Activated CD4-positive, CD25-positive, alpha-beta regulatory T cell treated with anti-CD3 and anti-CD28 coated beads, Interleukin-2, amount 50 U/mL, for 16 hours (primary cell): ENCODE measurements at places on chromosomes 5 and 9.

GRCh38 chr5:86977190-86977589 is 290.5 kb upstream of the RASA1 start:
- no peak for DNase-seq

- no peak for DNase-seq
Measured at GRCh38 chr5:5183189-5183699, 43.1 kb downstream of the ADAMTS16 start.

DNA sequence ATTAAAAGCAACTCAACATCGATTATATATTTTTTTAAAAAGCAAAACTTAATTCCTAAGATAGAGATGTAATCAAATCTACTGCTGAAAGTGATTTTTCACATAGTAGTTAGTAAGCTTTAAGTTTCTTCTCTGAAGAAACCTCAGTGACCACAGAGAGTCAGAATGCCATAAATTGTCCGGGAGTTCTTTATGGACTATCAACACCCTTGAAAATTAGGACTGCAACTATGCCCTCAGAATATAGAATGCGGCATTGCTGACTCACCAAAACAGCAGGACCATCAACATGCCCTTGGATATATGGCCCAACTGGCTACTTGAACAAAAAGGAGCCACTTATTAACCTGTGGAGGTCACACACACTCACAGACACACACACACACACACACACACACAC is 228.9 kb upstream of the SNX2 start:
- DNase-seq: no peak

GRCh38 chr5:138177941-138178515 is 402 bp downstream of the BRD8 start:
- DNase-seq: no peak

DNA sequence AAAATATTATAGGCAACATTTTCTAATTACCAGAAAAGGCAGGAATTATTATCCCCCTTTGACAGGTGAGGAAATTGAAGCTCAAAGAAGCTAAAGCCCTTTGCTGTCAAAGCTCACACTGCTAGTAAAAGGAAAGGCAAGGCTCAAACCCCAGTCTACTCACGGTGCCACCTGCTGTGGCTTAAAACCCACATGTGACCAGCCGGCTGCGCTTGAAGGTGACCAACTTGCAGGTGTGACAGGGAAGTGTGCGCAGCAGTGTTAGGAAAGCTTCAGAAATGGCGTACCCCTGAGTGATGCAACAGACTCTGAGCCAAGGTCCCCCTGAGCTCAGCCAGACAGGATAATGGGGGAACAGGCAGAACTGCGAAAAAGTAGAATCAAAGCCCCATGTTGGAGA is 45.2 kb downstream of the PAX5 start:
- DNase-seq: no peak

GRCh38 chr9:22047596-22047995 is 38.5 kb upstream of the CDKN2B start:
- DNase-seq: no peak

DNA sequence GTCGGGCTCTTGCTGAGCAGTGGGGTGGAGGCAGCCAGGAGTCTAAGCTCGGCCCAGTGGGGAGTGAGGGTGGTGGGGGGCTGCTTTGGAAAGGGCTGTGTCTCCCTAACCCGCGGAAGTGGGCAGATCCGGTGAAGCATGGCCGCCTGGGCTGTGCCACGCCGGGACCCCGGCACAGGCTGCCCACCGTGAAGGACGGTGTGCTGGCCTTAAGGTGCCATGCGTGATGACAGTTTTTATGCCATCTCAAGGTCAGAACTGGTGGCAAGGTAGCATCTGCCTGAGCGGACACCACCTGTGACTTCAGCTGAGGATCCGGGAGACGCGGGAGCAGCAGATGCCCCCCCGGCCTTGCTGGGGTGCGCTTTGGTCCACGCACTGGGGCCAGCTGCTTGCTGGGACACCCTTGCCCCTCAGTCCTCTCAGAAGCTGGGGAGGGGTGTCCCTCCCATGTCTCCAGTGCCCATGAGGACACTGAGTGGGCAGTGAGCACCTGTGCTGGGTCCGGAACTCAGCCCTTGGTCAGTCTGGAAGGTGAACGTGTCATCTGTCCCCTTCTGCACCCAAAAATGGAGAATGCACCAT is 53.9 kb downstream of the AHRR start:
- DNase-seq: no peak

- no peak for DNase-seq
Measured at GRCh38 chr5:134833340-134834032, 12.3 kb upstream of the C5orf24 start.

- no peak for DNase-seq
Measured at GRCh38 chr9:92003308-92004044, 53.4 kb upstream of the ROR2 start.

DNA sequence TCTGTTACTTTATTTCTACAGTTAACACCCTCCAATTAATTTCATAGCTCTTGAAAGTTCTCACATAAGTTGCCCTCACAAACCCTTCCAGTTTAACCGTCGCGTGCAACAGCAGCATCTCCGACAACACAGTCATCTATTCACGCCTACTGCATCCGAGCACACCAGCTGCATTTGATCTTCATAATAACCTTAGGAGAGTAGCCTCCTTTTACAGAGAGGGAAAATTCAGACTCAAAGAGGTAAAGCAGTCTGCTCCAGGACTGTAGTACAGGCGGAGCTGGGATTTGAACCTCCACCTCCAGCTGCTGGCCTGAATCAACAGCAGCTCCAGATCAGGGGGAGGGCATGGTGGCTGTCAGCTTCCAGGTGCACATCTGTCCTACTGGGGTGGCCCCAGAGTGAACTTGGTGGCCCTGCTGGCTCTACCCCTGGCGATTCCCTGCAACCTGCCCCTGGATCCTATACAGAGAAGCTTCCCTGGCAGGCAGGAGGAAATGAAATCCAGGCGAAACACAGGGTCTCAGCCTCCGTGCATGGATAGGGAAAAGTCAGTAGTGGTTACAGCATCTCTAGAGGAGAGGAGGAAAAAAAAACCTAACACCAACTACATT is 71.6 kb upstream of the UNC5A start:
- no peak for DNase-seq

DNA sequence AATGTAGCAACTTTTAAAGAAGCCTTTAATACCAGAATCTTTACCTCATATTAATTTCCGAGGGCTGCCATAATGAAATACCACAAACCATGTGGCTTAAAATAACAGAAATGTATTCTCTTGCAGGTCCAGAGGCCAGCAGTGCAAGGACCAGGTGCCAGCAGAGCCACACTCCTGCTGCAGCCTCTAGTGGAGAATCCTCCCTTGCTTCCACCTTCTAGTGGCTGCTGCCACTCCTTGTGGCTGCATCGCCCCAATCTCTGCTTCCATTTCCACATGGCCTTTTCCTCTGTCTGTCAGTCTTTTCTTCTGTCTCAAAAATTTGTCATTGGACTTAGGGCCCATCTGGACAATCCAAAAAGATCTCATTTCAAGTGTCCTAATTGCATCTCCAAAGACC is 401.5 kb downstream of the EFNA5 start:
- no peak for DNase-seq

GRCh38 chr5:107878661-107879060 is 207.9 kb upstream of the EFNA5 start:
- DNase-seq: no peak

DNA sequence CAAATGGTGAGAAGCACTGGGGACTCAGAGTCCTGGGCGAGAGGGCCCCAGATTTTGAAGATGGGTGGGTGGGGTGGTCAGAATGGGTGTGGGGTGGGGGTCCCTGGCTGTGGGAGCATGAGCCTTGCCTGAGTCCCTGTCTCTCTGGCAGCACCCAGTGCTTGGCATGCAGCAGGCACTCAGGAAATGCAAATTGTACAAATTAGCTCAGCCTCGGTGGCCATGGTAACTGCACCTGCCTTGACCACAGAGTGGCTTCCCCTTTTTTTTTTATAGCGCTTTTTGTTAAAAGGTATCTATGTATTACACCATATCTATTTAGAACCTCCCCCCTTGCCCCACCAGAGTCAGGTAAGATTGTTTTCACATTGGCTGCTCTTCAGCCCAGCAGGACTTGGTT is 19.2 kb upstream of the PITX1 start:
- no peak for DNase-seq

- DNase-seq: no peak
Measured at GRCh38 chr9:105007143-105007542, 79.2 kb upstream of the ABCA1 start.

- DNase-seq: no peak
Measured at GRCh38 chr9:32550150-32550561, 2.0 kb upstream of the SMIM27 start.

DNA sequence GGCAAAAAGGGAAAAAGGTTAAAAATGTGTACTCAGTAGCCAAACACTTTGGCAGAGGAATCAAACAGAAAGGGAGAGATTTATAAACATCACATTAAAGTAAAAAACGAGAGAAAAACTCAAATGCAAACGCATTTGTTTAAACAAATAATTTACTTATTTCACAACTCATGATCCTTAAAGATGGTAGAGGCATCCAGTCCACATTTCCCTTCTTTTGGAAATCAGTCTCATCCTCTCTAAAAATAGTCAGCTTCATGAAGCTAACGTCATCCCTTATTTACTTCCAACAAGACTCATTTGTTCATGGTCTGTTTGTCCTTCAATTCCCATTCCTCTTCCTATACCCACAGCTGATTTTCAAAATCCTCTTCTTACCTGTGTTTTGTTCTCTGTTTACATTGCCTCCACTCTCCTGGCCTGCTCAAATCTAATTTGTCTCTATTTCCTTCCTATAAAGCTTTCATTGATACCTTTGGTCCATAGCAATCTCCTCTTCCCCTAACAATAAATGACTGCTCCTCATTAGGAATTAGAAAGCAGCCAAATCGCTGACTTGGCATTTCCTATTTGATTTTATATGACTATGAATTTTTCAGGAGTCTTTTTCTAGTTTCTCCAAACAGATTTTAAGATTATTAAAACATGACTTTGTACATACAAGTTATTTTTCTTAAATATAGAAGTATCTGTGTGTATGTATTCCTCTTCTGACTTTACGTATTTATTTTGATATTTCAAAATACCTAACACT is 805.3 kb downstream of the TLE1 start:
- DNase-seq: no peak

- no peak for DNase-seq
Measured at GRCh38 chr9:70020991-70021571, 22.6 kb upstream of the MAMDC2 start.
